ENCODE measurements at places on chromosomes 5 and 9.

DNA sequence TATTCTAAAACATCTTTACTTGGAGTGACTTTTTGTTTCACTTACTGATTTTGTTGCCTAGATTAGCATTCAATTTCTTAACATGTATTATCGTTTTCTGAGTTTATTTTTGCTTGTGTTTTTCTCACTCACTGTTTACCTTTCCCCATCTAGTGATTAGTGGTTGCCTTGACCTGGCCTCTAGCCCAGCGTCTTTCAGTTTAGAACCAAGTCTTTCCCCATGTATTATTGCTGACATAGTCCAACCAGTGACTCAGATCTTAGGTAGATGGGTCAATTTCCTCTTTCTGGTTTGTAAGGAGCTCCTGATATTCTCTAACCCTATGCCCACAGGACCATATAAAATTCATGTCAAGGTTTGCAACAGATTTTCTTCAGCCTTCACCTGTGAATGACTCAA is 135.5 kb downstream of the PRR16 start:
- no peak for DNase-seq

DNA sequence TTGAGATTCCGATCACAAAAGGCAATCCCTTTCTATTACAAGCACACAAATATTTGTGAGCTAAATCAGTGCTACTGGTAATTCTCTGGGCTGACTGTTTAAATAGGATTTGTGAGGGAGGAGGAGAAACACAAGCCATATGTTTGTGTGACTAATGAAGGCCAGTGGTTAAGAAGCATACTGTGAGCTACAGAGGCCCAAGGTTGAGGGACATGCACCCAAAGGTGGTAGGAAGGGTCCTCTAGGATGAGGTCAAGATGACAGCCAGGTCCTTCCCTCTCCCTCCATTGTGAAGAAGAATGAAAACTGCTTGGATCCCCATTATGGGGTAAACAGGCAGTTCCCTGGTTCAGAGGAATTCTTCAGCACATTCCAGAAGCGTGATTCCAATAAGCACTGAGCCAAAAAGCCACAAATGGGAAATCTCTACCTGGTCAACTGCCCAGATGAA is 83.9 kb downstream of the SPOCK1 start:
- DNase-seq: no peak

GRCh38 chr5:38259062-38259808 is 876 bp downstream of the EGFLAM start:
- DNase-seq: no peak

DNA sequence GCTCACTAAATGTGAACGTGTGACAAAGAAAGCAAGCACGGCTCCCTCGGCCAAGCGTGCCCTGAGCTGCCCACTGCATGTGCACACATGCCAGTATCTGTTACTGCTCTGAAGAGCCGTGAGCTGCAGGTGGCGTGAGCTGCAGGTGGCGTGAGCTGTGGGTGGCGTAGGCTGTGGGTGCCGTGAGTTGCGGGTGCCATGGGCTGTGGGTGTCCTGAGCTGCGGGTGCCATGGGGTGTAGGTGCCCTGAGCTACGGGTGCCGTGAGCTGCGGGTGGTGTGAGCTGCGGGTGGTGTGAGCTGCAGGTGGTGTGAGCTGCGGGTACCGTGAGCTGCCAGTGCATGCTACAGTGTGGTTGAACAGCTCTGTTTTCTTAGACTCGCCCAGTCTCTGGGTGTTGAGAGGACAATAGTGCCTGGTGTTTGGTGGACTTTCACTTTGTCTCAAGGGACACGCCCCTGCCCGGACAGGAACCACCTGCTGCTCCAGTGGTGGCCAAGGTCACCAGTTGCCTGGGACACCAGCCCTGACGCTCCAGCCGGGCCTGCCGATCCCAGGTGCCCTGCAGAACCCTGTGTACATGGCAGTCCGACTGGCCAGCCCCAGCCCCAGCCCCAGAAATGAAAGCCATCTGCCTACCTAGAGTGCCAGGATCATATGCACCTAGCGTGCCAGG is 6.7 kb downstream of the CCDC187 start:
- no peak for DNase-seq

GRCh38 chr5:76763136-76763535 is 47.2 kb downstream of the F2R start:
- no peak for DNase-seq

DNA sequence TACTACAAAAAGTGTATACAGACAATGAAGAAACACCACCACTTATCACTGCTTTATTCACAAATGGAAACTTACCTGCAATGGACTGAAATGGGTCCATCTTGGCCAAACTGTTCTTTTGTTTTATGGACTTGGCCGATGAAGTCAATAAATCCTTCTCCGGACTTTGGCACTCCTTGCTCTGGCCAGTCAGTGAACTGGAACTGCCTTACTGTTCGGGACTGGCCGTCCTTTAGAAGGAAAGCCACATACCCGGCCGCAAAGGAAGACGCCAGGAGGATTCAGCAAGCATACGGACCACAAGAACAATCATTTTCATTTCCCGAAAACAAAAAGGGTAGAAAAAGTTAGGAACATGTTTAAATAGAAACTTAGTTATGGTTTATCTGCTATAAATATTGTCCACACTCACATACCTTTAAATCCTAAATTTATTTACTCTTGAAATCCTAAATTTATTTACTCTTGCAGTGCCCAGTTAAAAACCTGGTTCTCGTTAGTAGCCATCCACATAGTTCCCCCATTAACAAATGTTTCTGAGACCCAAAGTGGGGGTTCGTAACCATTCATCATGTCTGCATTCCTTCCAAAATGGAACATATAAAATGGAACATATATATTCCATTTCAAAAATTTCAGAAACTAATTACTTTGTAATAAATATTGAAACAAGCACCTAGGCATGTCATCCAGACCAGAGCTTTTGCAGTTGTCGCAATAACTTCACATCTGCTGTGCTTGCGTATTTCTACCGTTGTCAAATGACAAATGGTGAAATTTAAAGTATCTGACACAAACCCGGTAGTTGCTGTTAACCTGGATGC is 532.1 kb upstream of the DMAC1 start:
- no peak for DNase-seq

All from GM18507 (cell line).